Epithelial cell of alveolus of lung (primary cell): ENCODE measurements at places on chromosomes 2 and 18. TPM values are rescaled to one million over a fixed set of nuclear protein-coding genes. Genes with fewer than 3 reads are reported as not detected.

HADHB gene
- total RNA-seq, result 81.8 and 94.8 TPM in 2 replicates

LRRC30 gene
- total RNA-seq, result not detected in 2 replicates

CPO gene
- total RNA-seq, result not detected in 2 replicates

LDLRAD4 gene
- 0.52 and 0.80 TPM in 2 replicates for total RNA-seq

KLF7 gene
- 12.9 and 40.1 TPM in 2 replicates for total RNA-seq

GPR39 gene
- total RNA-seq, result 9.1 TPM in 1 of 2 replicates, not detected in the other

LHCGR gene
- 0.39 TPM in 1 of 2 replicates, not detected in the other for total RNA-seq

HOXD8 gene
- not detected in 2 replicates for total RNA-seq

SLC9A2 gene
- total RNA-seq, result not detected in 2 replicates
